ENCODE measurements at places on chromosomes 7 and 10. TPM values are rescaled to one million over a fixed set of nuclear protein-coding genes. Genes with fewer than 3 reads are reported as not detected.

DNA sequence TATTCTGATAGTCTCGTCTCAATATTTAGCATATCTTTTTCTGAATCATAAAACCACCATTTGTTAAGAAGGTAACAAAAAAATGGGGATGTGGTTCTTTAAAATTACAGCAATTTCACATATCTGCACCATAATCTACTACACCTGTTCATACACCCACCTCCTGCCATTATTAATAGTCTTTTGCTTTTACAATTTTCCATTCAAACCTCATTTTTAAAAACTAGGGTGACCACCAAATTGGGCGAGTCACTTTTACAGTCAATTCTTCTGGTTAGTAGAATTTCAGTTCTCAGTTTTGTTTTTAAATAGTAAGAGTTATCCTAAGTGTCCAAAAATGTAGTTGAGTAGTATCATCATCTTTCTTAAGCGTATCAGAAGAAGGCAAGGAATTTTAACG, 48.4 kb upstream of the GSAP start:
- ATAC-seq = peak; percentile 22

DNA sequence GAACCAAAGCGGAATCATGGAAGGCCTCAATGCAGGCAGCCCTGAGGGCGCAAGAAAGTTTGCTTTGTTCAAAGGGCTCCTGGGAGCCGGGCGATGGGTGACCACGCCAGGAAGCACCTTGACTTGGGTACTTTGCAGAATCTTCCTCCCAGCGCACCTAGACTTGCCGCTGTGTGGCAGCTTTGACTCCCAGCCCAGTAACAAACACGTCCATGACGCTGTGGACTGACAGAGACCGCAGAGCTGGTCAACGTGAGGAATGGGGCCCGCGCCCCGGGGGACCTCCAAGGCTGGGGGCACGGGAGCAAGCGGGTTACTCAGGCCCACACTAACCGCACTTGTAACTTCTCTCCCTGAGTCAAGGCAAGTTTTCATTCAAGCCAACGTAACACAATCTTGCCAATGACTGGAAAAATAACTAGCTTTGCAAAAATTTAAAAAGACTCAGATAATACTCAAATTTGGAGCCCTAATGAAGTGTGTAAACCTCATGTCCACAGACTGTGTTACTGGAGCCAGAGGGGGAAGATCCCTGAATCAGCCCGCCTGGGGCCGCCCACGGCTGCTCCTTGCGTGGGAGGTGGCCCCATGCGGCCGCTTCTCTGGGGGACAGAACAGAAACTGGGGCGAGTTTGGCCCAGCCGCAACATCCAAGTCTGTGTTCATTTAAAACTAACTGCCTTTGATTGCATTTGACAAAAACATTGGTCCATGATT, 130.8 kb downstream of the DNAJB6 start:
- ATAC-seq = no peak

- no peak for ATAC-seq
These were observed 18.8 kb downstream of the POLL start for GRCh38 chr10:101569323-101569621.

DNA sequence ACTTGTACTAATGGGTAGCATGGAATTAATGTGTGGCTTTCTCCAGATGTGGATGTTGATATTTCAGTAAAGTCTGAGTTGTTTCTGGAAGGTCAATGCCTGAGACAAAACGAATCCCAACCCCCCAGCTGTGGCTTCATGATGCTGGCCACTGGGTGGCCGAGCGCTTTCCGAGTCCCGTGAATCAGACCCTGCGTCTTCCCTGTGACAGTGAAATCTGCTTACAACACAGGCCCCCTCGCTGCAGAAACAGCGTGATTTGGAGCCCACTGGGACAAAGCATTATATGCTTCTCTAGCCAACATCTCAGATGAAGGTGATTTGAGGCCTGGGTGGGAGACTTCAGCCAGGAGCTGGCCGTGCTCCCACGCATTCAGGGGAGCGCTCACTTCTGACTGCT, 124.7 kb downstream of the WDR37 start:
- no peak for ATAC-seq

FFAR4 gene
- not detected for total RNA-seq

- no peak for ATAC-seq
These were observed 282.5 kb downstream of the INHBA start for GRCh38 chr7:41420421-41420820.

GRCh38 chr7:116212869-116213268, 2.5 kb downstream of the TES start:
- no peak for ATAC-seq

- ATAC-seq = no peak
These were observed 19.0 kb downstream of the SH2B2 start for GRCh38 chr7:102305414-102306268.

EGFR gene
- total RNA-seq = not detected

TNRC18 gene
- total RNA-seq = 49.2 TPM

AQP1 gene
- total RNA-seq = 0.08 TPM

PVRIG gene
- total RNA-seq = 16.1 TPM

GRCh38 chr10:130407052-130407451, 270.9 kb downstream of the GLRX3 start:
- no peak for ATAC-seq

DNA sequence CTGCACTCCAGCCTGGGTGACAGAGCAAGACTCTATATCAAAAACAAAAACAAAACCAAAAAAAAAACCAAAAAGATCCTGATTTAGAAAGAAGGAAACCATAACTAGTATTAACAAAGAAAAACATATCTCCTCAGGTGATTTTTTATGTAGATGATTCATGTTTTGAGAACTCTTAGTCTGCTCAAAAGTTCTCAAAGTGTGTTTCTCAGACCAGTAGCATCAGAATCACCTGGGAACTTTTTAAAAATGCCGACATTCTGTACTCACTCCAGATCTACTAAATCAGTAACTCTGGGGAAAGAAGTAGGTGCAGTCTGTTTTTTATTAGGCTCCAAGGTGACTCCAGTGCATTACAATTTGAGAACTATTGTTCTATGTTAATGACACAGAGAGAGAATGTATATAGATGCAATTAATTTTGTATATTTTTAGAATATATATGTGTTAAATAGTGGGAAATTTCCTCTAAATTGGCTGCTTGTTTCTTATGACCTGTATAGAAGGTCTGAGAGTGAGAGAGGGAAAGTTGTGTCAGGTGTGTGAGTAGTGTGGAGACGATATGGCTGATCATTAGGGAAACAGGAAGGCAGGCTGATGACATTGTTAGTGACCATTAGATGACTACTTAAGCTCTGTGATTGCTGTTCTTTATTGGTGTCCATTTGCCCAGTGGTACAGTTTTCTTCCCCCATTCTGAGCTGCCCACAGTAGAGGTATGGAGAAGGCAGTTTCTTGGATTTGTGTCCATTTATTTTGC, 1075.0 kb downstream of the NRG3 start:
- no peak for ATAC-seq

GRCh38 chr7:105690325-105690945, 109.1 kb upstream of the EFCAB10 start:
- ATAC-seq = no peak

GRCh38 chr7:157866336-157866924, 529.6 kb downstream of the DNAJB6 start:
- ATAC-seq = no peak

KMT2E gene
- 85.2 TPM for total RNA-seq

SPDYE9 gene
- not detected for total RNA-seq

DNA sequence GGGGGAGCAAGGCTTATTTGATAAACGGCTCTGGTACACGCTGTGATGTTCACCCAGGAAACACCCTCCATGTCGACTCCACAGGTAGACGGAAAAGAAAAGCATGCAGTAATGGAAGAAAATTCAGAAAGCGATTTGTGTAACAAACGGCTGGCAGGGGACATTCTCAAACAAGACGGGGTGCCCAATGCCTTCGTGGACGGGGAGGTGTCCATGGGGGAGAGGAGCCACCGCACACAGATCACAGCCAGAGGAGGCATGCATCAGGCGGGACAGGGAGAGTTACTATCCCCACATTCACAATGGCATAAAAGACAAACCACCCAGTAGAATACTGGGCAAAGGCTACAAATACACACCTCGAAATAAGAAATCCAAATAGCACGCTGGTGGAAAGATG, 20.1 kb downstream of the CNPY1 start:
- ATAC-seq = no peak

DNA sequence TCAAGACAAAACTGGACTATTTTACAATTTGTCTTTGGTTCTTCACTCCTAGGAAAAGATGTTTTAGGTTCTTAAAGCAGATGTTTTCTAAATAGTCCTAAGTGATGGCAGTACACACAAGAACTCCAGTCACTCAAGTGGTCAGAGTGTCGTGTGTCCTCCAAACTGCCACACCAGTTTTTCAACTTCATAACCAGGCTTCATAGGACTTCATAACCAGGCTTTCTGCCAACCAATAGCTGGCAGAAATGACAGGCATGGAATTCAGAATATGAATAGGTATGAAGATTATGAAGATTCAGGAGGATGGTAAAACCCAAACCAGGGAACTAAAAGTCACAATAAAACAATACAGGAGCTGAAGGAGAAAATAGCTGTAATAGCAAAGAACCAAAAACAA, 721.2 kb upstream of the SEMA3D start:
- no peak for ATAC-seq

DNA sequence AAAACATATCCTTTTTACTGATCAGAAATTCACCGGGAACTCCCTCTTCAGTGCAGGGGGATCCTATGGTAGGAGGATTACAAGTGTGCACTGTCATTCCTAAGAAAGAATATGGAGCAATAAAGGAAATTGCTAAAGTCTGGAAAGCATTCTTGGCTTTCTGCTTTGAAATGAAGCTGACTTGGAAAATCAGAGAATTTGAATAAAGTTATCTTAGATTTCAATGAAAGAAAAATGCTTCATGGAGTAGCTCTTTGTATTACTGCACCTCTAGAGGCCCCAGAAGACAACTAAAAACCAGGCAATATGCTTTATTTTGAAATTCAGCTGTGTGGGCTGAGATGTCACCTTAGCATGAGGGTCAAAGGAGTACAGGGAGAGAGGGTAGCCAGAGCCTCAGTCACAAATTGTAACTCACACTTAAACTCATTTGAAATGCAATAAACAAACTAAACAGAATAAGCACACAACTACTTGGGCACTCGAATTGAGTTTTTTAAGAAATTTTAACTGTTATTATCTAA, 102.5 kb downstream of the IMMP2L start:
- no peak for ATAC-seq

DNA sequence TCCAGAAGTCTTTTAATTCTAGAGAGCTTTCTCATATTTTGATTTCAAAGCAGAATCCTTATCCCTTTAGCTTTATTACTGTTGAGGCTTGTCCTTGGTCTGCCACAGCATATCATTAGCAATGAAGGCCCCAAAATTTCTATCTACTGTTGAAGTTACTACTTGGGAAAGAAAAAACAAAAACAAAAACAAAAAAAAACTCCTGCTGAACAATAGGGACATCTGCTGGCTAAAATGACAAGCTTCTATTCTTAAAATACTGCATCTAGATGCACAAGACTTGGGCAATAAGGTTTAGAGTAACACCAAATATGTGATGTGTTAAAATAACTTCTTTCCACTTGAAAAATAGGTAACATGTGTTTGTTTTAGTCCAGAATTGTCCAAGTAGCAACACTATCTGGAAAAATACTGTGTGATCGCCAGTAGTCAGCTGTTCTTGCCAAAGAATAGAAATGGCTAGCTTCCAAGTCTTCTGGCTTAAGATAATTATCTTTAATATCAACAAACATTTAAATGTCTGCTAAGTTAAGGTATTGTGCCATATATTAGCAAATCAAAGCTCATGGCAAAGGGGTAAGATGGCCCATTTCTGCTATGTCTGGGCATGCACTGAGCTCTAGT, 3.8 kb upstream of the DMTF1 start:
- ATAC-seq = no peak

ZNF425 gene
- total RNA-seq = 0.77 TPM

DNA sequence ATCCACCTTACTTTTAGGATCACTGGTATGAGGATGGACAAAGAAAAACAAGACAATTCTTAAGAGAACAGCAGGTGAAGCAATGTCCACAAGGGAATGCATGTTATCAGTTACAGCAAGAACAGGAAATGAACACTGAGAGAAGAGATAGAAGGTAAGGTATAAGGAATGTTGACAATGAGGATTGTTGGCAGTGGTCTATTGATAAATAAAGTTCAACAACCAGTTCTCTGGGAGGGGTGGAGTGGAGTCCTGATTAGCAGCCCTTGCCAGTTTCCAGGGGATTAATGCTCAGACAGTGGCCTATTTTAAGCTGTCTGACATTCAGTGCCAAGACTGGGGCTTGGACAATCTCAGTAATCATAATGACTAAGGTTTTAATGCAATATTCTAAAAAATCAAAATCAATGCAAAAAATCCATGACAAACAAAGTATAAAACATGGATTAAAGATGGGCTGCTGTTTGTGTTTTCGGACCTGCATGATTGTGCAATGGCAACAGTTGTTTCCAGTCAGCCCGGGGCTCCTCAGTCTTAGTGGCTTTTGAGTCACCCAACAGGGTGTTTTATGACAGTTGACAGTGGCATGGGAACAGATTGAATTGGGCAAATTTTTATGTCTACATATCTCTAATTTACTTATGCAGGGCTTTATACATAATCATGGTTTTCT, 13.8 kb upstream of the AKR1B1 start:
- no peak for ATAC-seq

CYP2C19 gene
- total RNA-seq = 0.16 TPM

- ATAC-seq = no peak
These were observed 81.5 kb upstream of the HPS1 start for GRCh38 chr10:98528166-98528804.

VWDE gene
- total RNA-seq = 10.5 TPM

ELOVL3 gene
- 0.32 TPM for total RNA-seq

GRCh38 chr10:72336259-72337038, 18.3 kb downstream of the DNAJB12 start:
- no peak for ATAC-seq

GRCh38 chr10:16794005-16794404, 23.2 kb downstream of the RSU1 start:
- no peak for ATAC-seq

- no peak for ATAC-seq
These were observed 1.3 kb downstream of the FAM20C start for GRCh38 chr7:193481-194251.
